ENCODE measurements at places on chromosomes 4 and X. TPM values are rescaled to one million over a fixed set of nuclear protein-coding genes. Genes with fewer than 3 reads are reported as not detected.

- peak; percentile 89 for DNase-seq
Observed at GRCh38 chrX:41384051-41384705, 50.2 kb downstream of the DDX3X start.

The IQCM gene
- total RNA-seq = not detected

DNA sequence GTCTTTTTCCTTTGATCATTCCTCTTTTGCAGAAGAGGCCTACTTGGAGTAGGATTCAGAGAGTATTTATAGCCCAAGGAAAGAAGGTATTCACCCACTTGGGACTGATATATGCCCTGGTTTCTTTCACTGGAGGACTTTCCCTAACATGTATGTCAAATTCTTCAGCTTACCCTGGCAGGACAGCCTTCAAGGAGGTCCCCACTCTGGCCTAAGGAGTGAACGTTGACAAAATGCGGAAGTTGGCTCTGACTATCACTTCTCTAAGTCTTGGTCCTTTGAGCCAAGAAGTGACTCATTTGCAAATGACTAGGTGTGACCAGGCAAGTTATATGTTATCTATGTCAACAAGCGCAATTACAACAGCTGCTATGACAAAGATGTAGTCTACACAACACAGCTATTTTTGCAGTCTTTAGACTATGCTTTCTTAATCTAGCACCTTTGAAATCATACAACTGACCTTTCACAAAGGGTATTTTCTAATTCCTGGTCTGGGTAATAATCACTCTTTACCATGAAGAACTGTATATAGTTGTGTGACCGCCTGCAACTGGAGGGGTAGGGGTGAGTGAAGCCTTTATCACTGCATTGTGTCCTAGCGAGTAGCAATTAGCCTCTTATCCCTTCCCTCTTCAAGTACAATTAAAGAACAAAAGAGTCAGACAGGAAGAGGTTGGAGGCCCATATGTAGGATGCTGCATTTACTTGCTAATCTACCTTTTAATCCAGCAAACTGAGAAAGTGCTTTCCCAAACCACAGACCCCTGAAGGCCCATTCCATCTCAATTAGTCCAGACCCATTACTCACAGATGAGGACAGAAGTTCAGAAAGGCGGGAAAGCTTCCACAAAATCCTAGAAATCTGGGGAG, 50.1 kb downstream of the RASGEF1B start:
- DNase-seq = no peak

GRCh38 chrX:120751683-120752082, 121.8 kb upstream of the C1GALT1C1 start:
- no peak for DNase-seq

DNA sequence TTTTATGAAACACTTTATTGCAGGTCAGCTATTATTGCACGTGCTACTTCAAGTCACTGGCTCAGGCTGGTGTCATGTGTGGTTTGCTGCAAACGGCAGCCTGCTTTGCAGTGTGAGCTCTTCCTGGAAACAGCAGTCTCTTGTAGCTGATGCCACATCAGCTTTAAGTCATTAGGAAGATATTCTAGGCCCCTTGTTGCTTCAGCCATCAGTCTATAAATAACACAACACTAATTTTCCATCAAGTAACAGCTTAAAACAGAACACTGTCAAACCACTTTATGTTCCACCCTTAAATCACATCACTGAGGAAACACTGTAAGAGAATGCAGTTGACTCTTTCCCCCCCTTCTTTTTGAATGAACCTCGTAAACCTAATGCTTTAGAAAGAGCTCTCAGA, 93.8 kb downstream of the GATB start:
- no peak for DNase-seq
